Naive thymus-derived CD8-positive, alpha-beta T cell (primary cell): ENCODE measurements at places on chromosomes 6 and 20. TPM values are rescaled to one million over a fixed set of nuclear protein-coding genes. Genes with fewer than 3 reads are reported as not detected.

The OTOR gene
- not detected for total RNA-seq

The IYD gene
- not detected for total RNA-seq

The ELOVL4 gene
- total RNA-seq: 1.6 TPM

The PI3 gene
- not detected for total RNA-seq

The SEMG1 gene
- total RNA-seq: not detected

The RAD21L1 gene
- total RNA-seq: 0.49 TPM

The GNAS-AS1 gene
- 1.3 TPM for total RNA-seq

The FGD2 gene
- 7.2 TPM for total RNA-seq

The CNR1 gene
- total RNA-seq: 1.1 TPM

The ABHD16B gene
- not detected for total RNA-seq

The TREM1 gene
- not detected for total RNA-seq

The SYNDIG1 gene
- not detected for total RNA-seq

DNA sequence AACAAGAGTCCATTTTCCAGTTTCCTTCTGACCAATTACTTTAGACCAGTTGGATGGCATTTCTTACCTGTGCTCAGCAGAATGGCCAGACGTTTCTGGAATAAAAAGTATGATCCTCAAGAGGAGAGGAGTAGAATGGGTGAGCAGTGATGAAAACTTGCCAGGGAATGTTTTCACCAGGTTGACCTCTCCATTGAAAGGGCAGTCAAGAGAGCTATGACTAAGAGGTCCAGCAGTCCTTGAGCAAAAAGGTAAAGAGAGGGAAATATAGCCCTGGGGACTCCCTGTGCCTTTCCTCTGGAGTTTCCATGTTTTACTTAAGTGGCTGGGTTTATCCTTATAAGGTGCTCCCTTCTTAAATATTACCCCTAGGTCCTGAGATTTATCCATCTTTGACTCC, 210.9 kb downstream of the TBX18 start:
- H3K36me3 ChIP-seq: no peaks in the 10 kb centered on the region
- H3K4me1 ChIP-seq: no peaks in the 10 kb centered on the region
- H3K4me3 ChIP-seq: no peak overlapping the region
- no peaks in the 10 kb centered on the region for H3K27me3 ChIP-seq
- H3K27ac ChIP-seq: no peak overlapping the region

- no peaks in the 10 kb centered on the region for H3K27me3 ChIP-seq
- H3K4me3 ChIP-seq: no peak overlapping the region
- H3K4me1 ChIP-seq: peaks cover 84% of the 10 kb centered on the region
- H3K27ac ChIP-seq: no peak overlapping the region
Observed at GRCh38 chr6:144408161-144408560, 123.0 kb downstream of the UTRN start.

GRCh38 chr20:32447136-32448027, 89.3 kb downstream of the ASXL1 start:
- peaks cover 70% of the 10 kb centered on the region for H3K36me3 ChIP-seq
- DNase-seq: no peak
- peak overlapping the region; percentile 88 for H3K27ac ChIP-seq
- peaks cover 46% of the 10 kb centered on the region for H3K4me1 ChIP-seq
- H3K27me3 ChIP-seq: no peaks in the 10 kb centered on the region

DNA sequence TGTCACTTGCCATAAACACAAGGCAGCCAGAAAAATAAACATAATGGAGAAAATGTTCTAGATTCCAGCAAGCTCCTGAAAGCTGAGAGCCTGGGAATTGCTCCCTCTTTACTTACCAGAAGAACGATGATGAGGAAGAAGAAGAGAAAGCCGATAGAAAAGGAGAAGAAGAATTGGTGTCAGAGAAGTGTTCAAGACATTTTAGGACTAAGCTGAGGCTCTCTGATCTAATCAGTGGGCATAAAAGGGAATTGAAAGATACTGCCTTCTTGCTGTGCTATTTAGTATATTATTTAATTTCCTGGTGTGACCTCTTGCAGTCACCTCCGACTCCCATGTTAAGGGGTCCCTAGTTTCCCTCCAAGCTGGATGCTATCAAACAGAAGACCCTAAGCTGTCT, 316.6 kb upstream of the JARID2 start:
- H3K4me3 ChIP-seq: no peak overlapping the region
- no peaks in the 10 kb centered on the region for H3K27me3 ChIP-seq
- no peaks in the 10 kb centered on the region for H3K4me1 ChIP-seq

GRCh38 chr6:151276112-151276740, 36.5 kb downstream of the AKAP12 start:
- no peaks in the 10 kb centered on the region for H3K4me1 ChIP-seq
- no peak overlapping the region for H3K4me3 ChIP-seq
- H3K27ac ChIP-seq: no peak overlapping the region
- no peak for DNase-seq

- H3K36me3 ChIP-seq: peaks cover 13% of the 10 kb centered on the region
- no peak overlapping the region for H3K4me3 ChIP-seq
- H3K4me1 ChIP-seq: no peaks in the 10 kb centered on the region
- no peak for DNase-seq
Observed at GRCh38 chr6:1993042-1993441, 252.4 kb downstream of the GMDS start.

DNA sequence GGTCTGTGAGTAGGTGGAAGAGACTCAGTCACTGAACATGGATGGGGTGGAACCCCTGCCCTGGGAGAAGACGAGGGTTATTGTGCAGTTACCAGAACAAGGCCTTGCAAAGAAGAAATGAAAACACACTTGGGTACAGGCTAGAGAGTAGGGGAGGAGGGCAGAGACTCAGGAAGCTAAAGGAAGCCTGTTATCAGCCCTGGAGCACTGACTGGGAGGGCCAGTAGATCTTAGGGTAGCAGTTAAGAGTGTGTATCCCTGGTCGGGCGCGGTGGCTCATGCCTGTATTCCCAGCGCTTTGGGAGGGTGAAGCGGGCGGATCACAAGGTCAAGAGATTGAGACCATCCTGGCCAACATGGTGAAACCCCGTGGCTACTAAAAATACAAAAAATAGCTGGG, 74.4 kb downstream of the SASH1 start:
- no peaks in the 10 kb centered on the region for H3K4me1 ChIP-seq
- H3K4me3 ChIP-seq: no peak overlapping the region
- H3K36me3 ChIP-seq: no peaks in the 10 kb centered on the region
- no peak for DNase-seq
- H3K27me3 ChIP-seq: peaks cover 7% of the 10 kb centered on the region

DNA sequence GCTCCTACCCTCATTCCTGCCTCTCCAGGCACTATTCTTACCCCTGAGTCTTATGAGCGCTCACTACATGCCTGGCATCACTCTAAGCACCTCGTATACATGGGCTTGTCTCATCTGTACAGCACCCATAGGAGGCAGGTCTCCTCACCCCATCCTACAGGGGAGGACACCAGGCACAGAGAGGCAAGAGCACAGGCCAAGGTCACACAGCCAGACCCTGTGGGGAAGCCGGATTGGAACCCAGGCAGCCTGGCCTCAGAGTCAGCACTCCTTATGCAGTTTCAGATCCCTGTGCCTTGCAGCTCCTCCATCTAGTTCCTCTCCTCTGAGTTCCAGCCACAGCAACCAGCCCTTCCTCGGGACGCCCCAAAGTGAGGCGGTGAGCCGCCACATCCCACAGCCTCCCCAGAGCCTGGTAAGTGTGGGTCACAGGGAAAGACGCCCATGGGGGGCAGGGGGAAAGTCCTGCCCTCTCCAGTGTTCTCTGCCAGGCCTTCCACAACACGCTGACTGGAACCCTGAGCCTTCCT, 103.3 kb downstream of the NFATC2 start:
- H3K36me3 ChIP-seq: peaks cover 25% of the 10 kb centered on the region
- H3K27me3 ChIP-seq: no peaks in the 10 kb centered on the region
- H3K4me1 ChIP-seq: peaks cover 40% of the 10 kb centered on the region
- H3K4me3 ChIP-seq: no peak overlapping the region
- DNase-seq: no peak

GRCh38 chr20:59073582-59073981, 31.0 kb upstream of the PRELID3B start:
- H3K4me1 ChIP-seq: no peaks in the 10 kb centered on the region
- H3K27me3 ChIP-seq: peaks cover 13% of the 10 kb centered on the region
- no peak overlapping the region for H3K27ac ChIP-seq
- no peaks in the 10 kb centered on the region for H3K36me3 ChIP-seq

- H3K4me3 ChIP-seq: no peak overlapping the region
- H3K27me3 ChIP-seq: no peaks in the 10 kb centered on the region
- no peak overlapping the region for H3K27ac ChIP-seq
- H3K36me3 ChIP-seq: no peaks in the 10 kb centered on the region
- H3K4me1 ChIP-seq: peaks cover 42% of the 10 kb centered on the region
Observed at GRCh38 chr6:167116109-167116837, 6.6 kb upstream of the CCR6 start.

DNA sequence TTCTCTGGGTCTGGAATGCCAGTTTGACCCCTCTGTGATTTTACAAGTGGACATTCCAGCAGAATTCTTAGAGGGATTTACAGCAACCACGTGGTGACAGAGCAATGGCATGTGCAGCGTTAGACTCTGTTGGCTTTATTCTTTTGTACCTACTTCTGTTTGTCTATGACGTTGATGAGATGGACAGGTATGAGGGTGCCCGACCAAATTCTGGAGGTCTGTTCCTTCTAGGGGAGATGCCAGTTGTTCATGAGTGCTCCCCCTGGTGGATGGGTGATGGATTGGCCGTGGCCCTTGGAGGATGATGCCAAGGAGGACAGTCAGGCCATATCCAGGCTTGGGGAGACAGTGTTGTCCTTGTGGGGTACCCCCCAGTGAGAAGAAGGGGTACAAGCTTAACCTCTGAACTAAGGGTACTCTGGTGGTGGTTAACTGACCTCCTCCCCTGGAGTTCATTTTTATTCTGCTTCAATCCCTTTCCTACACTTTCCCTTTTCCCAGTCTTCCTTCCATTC, 198.6 kb downstream of the DTNBP1 start:
- no peak overlapping the region for H3K27ac ChIP-seq
- no peak overlapping the region for H3K4me3 ChIP-seq
- DNase-seq: peak; percentile 47
- H3K27me3 ChIP-seq: no peaks in the 10 kb centered on the region

DNA sequence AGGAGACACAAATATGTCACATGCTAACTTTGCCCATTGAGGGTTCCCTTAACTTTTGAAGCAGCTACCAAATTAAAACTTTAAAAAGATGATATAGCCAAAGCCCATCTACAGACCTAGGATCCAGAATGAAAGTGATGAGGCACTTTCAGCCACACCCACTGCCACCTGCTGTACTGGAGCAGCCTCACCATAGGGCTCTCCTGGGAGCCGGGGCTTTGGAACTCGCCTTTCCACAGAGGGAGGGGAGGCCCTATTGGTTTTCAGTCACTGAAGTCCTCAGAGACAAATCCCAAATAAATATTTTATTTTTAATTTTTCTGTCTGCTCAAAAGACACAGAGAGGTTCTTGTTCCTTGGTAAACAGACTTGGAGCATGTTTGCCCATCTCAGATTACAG, 238.1 kb upstream of the TAB2 start:
- H3K27me3 ChIP-seq: no peaks in the 10 kb centered on the region
- no peak for DNase-seq
- peaks cover 3% of the 10 kb centered on the region for H3K36me3 ChIP-seq

DNA sequence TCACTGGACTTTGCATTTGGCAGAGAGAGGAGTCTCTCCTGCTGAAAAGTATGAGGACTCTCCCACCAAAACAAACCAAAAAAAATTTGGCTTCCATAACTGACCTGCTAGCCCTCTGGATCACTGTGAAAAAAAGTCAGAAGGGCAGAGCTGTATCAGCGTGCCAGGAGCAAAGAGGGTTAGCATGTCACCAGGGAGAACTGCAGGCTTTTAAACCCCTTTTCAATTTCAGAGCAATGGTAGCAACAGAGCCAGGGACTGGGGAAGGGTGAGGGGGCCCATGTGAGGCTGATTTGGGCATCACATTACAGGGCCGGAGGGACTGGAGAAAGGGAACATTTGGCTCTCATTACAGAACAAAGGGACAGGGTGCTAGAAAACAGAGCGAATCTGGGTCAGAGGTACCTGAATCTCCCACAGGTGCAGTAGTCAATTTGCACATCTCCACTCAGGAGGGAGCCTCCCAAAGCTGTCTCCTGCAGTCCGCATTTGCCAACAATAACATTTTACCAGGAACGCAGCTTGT, 185.7 kb upstream of the EYA4 start:
- H3K27ac ChIP-seq: no peak overlapping the region
- no peaks in the 10 kb centered on the region for H3K36me3 ChIP-seq
- H3K4me3 ChIP-seq: no peak overlapping the region
- peaks cover 9% of the 10 kb centered on the region for H3K27me3 ChIP-seq

GRCh38 chr6:37812841-37813240, 6.7 kb upstream of the ZFAND3 start:
- H3K27ac ChIP-seq: no peak overlapping the region
- no peaks in the 10 kb centered on the region for H3K36me3 ChIP-seq
- no peak overlapping the region for H3K4me3 ChIP-seq
- H3K27me3 ChIP-seq: peaks cover 2% of the 10 kb centered on the region

DNA sequence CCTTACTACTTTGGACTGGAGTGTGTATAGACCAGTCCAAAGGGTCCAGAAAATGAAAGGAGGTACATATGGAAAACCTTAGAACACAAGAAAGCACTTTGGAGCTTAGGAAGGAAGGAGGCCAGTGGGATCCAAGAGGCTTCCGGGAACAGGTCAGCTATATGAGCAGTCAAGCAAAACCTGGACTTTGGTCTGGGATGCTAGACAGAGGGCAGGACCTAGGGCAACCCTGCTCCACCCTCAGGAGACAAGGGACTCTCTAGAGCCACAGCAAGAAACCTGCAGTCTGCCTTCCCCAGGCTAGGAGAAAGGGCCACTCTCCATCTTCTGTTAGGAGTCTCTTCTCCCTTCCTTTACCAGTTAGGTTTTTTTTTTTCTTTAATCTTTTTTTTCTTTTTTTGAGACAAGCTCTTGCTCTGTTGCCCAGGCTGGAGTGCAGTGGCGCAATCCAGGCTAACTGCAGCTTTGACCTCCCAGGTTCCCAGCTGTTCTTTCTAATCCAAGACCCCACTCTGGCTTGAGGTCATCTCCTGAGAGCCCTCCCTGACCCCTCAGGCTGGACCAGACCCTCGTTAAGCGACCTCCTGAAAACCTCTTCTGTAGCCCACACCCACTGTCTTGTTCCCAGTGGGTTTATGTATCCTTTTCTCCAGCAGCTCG, 4.6 kb downstream of the KCNK5 start:
- no peak overlapping the region for H3K4me3 ChIP-seq
- H3K4me1 ChIP-seq: peaks cover 28% of the 10 kb centered on the region
- no peaks in the 10 kb centered on the region for H3K36me3 ChIP-seq

- DNase-seq: no peak
- H3K36me3 ChIP-seq: no peaks in the 10 kb centered on the region
Observed at GRCh38 chr6:145490068-145490467, 245.3 kb downstream of the EPM2A start.
